Stimulated activated CD4-positive, alpha-beta T cell treated with anti-CD3 and anti-CD28 coated beads, Interleukin-15, amount 100 ng/mL, for 1 hour (primary cell): ENCODE measurements at places on chromosomes 6 and 20.

DNA sequence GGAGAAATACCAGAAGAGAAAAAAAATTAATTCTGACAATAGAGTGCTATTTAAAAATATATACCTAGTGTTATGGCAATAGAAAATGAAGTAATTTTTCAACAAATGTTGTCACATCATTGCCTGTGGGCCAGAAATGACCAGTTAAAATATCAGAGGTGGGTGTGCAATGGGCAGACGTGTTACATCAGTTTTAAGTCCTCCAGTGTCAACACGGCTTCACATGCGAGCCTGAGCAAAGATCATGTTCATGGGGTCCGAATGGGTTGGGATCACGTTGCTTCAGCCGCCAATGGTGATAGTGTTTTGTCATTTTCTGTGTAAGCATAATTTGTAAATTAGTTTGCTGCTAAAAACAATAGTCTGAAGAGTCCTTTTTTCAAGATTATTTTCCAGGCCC lies 27.5 kb downstream of the TMEM200A start:
- DNase-seq, result no peak

DNA sequence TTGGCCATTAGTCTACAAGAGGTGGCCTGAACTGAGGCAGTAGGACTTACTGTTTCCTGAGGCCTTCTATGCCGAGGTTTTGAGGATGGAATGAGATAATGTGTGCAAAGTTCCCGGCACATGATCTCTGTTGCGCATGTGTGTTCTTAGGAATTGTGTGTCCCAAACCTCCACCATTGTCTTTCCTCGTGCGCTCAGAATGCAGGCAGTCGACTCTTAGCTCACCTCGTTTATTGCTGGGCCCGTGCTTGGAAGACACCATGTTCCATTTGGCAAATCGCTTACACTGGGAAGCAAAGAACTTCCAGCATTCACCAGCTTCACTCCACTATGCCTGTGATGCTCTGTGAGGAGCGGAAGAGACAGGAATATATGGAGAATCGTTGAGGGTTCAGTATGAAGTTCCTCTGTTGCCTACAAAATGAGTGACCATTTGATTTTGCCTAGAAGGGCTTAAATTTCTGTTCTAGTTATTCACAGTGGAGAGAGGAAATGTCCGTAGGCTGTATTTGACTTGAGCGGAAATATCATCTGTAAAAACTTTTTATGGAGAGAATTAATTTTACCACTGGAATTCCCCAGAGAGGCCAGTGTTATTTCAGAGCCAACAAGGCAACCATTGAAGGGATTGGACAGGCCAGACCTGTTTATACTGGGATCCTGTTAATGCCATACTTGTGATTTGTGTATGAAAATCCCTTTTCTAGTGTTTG lies 75.7 kb upstream of the CLDN20 start:
- DNase-seq, result no peak

GRCh38 chr6:36809941-36810803 lies 29.1 kb downstream of the CPNE5 start:
- DNase-seq, result no peak

GRCh38 chr6:159797554-159797953 lies 2.5 kb upstream of the PNLDC1 start:
- no peak for DNase-seq

DNA sequence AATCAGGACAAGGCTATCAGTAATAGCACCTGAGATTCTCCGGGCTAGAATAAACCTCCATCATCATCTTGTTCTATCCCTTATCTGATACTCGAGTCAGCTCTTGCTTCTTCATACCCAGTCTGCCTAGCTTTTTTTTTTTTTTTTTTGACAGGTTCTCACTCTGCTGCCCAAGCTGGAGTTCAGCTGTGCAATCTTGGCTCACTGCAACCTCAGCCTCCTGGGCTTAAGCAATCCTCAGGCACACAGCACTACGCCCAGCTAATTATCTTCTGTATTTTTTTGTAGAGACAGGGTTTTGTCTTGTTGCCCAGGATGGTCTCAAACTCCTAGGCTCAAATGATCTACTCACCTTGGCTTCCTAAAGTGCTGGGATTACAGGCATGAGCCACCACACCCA lies 19.5 kb downstream of the SRSF6 start:
- DNase-seq, result no peak

- no peak for DNase-seq
Observed at GRCh38 chr6:43510827-43511163, 649 bp upstream of the LRRC73 start.

DNA sequence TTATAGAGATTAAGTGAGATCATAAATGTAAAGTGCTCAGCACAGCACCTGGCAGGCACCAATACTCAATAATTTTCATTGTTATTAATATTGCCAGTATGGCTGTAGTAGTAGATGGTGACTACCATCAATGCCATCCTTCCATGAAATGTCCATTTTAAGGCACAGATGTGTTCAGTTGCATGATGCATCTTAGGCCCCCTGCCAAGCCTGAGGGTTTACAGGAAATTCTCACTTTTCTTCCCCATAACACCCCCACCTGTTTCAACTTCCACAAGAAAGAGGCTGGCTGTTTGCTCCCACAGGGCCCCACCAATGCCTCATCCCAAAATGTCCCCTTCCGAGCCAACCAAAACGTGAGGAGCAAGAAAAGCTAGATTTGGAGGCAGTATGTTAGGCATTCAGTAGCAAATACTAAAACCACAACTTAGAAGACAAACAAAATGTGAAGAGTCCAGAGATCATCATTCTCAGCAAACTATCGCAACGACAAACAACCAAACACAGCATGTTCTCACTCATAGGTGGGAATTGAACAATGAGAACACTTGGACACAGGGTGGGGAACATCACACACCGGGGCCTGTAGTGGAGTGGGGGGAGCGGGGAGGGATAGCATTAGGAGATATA lies 110.6 kb upstream of the NHSL1 start:
- no peak for DNase-seq

- no peak for DNase-seq
Observed at GRCh38 chr6:133062696-133063306, 178.4 kb upstream of the EYA4 start.

GRCh38 chr6:89073014-89073620 lies 7.4 kb upstream of the PNRC1 start:
- no peak for DNase-seq

DNA sequence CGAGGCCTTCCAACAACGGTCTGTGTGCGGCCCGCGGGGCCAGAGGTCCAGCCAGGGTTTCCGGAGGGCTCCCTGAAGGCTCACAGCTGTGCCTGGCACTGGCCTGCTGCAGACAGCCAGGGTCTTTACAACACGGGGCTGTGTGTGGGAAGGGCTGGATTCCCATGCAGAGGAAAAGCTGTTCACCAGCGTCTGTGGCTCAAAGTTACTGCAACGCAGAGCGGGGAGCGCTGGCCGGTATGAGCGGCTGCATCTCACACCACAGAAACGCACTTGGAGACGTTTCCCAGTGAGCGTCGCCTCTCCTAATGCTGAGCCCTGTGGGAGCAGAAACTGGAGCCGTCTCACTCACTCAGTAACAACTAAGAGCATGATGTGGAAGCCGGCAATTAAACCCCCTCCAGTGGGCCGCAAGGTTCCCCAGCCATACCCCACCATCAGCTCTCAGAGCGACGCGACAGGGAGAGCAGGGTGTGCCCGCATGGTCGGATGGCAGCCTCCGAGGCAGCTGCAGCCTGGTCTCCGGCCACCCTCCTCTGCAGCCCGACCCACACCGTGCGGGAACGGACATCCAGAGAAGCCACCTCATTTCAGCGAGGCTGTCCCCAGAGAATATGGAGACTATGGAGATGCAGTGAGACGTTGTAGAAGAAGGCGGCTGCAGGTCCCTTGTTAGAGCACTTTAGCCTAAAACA lies 42.6 kb downstream of the DLL1 start:
- no peak for DNase-seq

DNA sequence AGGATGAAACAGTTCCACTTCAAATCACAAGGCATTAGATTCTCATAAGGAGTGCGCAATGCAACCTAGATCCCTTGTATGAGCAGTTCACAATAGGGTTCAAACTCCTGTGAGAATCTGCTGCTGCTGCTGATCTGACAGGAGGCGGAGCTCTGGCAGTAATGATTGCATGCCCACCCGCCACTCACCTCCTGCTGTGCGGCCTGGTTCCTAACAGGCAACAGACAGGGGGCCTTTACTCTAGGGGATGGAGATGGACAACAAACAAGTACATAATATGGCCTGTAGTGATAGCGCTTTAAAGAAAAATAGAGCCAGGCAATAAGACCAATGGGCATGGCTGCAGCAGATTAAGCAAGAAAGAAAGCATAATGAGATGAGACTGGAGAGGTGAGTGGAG lies 2.7 kb upstream of the TBC1D22B start:
- no peak for DNase-seq

- DNase-seq, result no peak
Observed at GRCh38 chr6:158826819-158827501, 7.8 kb upstream of the EZR start.

GRCh38 chr6:64930681-64931080 lies 776.3 kb downstream of the EYS start:
- DNase-seq, result no peak

DNA sequence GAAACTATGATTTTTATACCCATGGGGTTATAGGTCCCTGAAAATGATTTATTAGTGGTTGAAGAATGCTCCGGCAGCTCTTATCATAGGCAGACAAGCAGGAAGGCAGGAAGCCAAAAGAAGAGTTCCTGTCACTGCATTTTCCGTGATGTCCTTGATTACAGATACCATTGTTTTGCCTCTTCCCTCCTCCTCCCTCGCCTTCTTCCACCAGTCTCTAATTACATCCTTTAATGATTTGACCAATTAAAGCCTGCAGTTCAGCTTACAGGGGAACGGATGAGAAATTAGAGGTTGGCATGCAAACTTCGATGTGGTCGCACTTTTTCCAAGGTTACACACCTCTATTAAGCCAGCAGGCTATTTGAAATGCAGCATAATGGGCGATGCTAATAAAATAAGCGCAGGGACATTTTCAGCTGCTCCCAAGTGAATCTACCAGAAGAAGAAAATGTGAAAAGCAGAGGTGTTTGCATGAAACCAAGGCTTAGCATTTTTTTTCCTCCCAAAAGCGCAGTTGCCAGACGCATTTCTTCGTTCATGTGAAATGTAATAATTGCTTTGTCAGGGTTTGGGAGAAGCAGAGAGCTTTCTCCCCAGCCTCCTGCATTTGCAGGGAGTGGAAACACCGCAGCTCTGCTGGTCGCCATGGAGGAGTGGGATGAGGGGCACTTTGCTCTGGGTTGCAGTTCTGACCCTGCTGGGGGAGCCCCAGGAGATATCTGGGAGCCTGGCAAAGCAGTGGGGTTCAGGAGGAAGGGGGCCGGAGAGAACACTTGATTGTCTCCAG lies 6.0 kb downstream of the NOX3 start:
- DNase-seq, result no peak
